ENCODE measurements at places on chromosomes 12 and 14.

DNA sequence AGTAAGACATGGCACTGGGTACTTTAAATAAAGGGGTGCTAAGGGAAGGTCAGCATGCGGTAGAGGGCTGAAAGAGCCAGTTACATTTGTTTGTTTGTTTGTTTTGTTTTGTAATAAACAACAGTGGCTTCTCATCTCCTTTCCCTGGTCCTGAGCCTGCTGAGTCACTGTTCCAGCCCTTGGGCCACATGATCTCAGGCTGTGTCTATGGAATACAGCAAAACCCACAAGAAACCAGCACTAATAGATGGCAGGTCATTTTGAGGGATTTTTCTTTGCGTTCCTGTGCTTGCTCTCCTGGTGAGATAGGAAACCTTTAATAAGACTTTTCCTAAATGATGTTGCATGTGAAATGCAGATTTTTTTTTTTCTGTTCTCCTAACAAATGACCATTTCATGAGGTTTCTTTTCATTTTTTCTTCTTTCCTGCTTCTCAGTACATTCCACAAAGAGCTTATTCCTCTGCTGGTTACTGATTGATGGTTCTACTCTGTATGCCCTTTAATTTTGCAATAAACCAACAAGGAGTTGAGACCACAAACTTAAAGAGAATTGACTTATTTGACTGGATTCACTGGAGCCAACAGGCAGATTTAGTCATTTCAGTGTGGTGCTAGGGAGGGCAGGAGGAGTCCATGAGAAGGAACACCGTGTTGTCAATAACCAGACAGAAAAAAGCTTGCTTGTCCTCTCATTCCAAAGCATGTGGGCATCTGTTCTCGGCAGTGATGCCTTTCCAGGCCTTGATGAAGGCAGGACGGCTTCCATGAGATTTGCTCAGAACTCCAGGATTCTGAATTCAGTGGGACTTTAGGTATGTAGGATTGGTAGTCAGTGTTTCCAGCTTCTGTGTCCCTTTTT, 459.2 kb downstream of the RAD51B start:
- peak; percentile 34 for DNase-seq

DNA sequence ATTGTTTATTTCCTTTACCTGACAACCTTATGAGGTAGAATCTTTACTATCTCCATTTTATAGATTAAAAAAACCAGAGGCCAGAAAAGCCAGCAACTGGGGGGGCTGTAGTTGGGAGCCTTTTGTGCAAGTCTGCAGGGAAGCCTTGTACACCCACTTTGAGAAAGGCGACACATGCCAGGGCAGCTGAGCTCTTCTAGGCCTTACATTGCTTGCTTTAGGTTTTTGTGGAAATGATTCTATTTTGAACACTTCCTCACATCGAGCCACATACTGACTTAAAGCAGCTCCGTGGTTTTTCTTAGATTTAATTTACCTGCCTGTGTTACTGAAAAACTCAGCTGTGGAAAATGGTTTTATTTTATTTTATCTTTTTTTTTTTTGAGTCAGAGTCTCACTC, 34.6 kb downstream of the EP400 start:
- DNase-seq: no peak

DNA sequence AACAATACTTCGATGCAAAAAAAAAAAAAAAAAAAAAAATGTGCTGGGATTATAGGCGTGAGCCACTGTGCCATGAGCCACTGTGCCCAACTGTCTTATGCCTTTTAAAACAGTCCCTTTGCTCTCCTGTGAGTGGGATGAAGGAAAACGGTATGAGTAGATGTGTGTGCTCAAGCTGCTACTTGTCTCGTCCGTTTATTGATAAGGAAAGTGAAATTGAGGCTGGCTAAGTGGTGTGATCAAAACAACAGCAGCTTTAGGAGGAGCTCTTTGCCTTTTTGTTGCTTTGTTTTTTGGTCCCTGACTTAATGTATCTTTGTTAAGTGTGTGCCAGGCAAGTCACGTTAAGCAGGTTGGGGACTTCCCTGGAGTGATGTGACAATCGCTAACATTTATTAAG, 275.9 kb downstream of the TMEM132C start:
- no peak for DNase-seq

DNA sequence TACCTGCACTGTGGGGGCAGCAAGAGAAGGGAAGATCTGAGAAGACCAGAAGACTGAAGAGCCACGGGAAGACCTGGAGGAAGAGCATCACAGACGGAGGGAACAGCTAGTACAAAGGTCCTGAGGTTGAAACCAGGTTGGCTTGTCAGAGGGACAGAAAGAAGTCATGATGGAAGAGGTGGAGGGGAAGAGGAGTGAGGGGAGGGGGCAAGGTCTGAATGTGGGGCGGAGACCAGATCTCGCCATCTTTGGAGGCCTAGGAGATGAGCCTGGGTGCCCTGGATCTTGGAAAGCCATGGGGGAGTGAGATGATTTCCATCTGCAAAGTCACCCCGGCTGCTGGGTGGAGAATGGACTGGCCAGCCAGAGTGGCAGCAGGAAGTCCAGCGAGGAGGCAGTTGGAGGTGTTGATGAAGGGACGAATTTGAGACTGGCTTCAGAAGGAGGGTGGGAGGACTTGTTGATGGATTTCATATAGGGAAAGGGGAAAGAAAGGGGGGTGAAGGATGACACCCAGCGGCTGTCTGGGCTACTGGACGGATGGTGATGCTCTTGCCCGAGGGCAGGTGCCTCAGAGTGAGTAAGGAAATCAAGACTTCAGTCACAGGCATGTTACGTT, 14.6 kb upstream of the UBC start:
- DNase-seq: no peak

DNA sequence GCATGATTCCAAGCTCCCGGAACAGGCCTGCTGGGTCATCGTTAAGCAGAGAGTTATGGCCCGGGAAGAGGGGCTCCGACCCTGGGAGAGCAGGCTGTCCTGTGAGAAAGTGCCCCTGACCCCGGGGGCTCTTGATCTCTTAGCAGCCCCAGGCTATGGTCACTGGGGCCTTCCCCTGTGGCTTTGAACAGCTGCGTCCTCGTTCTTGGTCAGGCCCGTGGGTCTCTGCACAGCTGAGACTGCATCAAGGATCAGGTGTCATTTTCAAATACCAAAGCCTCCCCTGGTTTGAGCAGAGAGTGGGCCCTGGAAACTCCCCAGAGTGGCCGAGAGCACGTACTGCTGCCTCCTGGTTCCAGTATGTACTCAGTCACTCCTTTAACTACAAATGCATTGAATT, 114.8 kb downstream of the ESRRB start:
- DNase-seq: no peak

DNA sequence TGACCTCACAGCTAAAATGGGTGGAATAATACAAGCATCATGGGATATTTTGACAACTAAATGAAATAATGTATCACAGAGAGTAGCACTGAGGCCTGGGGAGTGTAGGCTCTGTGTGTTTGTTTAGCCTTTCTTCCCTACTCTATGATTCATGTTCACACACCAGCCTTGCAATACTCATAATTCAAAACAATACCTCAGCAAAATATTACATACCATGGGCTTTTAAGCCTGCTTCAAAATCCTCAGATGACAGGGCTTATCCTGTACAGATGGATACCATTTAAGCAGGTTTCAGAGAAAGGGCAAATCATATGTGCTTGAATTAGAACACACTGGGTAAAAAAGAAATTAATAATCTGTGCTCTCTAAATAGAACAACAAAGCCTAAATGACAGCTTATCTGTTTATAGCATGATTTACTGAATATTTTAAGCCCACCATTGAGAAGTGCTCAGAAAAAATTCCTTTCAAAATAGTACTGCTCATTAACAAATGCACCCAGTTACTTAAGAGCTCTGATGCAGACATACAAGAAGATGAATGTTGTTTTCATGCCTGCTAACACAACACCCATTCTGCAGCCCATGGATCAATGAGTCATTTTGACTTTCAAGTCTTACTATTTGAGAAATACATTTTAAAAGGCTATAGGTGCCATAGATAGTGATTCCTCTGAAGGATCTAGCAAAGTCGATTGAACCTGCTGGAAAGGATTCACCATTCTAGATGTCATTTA, 84.9 kb upstream of the ADAMTS20 start:
- DNase-seq: no peak

GRCh38 chr12:122895704-122896636, at the start of gene VPS37B:
VPS37B (minus strand) TSS chr12:122896124; CDS start chr12:122896062, 62 bp downstream.
- DNase-seq: peak; percentile 94

DNA sequence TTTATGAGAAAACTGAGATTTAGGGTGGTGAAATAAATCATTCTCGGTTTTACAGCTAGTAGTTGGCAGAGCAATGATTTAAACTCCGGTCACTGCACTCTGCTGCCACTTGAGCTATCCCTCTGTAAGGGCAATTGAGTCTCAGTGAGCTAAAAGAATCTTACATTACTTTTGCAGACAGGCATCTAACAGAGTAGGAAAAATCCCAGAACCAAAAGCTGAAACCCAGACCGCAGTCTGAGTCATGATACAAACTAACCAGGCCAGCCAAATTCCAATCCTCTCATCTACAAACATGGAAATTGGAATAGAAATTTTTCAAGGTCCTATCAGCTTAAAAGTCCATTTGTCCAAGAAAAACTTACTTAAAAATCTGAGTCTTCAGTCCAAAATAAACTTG, 73.7 kb downstream of the ANKS1B start:
- DNase-seq: peak; percentile 35

- DNase-seq: no peak
Measured at GRCh38 chr12:57159311-57159710, 11.9 kb upstream of the LRP1-AS start.

- no peak for DNase-seq
Measured at GRCh38 chr14:104654119-104654518, 35.3 kb upstream of the INF2 start.

DNA sequence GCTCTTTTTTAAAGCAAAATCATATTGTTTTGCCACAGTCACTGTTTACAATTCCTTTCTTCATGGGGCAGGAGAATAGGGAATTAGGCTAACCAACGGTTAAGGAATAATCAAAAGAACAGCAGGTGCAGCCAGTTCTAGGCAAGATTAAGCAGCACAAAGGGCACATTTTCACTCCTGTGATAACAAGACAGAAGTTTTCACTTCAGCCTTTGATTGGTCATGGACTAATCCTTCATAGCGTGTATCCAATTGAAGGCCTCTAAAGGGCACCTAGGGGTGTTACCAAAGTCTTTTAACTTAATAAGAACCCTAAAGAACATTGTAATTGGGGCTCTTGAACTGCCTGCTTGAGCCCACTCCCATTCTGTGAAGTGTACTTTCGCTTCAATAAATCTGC, 206.9 kb upstream of the AMIGO2 start:
- peak; percentile 68 for DNase-seq

DNA sequence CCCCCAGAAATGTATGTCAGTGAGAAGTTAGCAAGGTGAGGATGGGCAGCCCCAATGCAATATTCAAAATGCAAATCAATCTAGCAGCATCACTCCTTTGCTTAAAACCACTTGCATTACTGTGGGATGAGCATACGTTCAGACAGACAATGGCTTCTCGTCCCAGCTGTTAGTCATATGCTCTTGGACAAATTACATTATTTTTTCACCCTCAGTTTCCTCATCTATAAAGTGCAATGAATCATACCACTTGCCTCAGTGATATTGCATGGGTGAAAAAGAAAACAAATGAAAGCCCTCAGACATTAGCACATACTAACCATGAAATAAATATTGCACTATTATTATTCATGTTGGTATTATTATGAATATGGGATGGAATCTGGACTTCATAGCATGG, 132.3 kb downstream of the C12orf75 start:
- DNase-seq: no peak

GRCh38 chr14:64942531-64943111, at the start of gene GPX2:
GPX2 (minus strand) TSS chr14:64942745; CDS start chr14:64942726, 19 bp downstream.
- DNase-seq: peak; percentile 69

GRCh38 chr14:92154283-92154942, 32.6 kb downstream of the CPSF2 start:
- no peak for DNase-seq

DNA sequence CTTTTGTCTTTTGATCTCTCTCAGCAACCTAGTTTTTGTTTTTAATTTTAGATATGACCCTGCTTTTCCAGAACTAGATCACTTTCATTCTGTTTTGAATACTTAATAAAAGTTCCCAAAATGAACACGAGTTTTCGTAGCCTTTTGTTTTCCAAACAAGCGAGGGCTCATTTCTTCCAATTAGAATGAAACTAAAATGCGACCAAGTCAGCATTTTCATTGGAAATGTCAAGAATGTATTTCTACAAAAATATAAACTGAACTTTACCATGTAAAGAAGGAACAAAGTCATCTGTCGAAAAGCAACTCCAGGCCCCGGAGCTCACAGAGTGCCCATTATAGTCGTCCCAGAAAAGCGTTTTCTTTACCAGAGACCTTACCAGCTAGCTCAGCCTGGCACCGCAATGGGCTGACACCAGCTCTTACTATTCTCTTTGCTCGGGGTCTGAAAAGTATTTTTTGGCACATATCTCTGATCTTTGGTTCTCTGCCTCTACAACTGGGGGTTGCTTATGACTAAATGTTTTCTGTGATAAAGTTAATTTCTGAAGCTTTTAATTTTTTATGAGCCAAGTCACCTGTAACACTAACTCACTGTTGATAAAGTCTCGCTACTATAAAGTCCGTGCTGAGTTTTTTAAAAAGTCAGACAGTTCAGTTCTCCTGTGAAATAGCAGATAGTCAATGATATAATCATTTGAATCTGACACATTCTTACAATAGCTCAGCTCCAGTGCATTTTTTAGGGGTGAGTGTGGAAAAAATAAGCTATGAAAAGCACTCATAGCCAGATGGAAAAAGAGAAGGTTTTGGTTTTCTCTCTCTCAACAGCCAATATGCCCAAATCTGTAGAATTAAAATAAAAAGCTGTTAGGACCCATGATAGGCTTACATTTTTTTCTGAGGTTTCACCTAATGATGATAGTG, 43.4 kb downstream of the SAMD4A start:
- no peak for DNase-seq

GRCh38 chr12:1815814-1816729, 4.3 kb upstream of the LRTM2 start:
- no peak for DNase-seq

DNA sequence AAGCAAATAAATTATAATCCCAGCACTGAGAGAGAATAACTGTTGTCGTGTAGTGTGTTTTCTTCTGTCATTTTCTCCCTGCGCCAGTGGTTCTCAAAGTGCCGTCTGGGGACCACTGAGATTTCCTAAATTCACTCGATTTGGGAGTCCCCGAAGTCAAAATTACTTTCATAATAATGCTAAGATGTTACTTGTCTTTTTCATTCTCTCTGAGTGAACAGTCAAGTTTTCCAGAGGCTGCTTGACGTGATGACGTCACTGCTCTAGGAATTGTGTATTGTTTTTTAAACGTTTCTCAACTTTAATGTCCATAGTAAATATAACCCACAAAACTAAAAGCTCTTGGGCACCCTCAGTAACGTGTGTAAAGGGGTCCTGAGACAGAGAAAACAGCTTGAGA, 796 bp upstream of the POP5 start:
- DNase-seq: no peak

- peak; percentile 97 for DNase-seq
Measured at GRCh38 chr14:23365732-23366425, 907 bp upstream of the EFS start.

All from mesendoderm (in vitro differentiated cells).